ENCODE measurements at places on chromosomes 1 and 21.
A peak's percentile ranks its signal among the peaks of the same experiment; 100 is the strongest.

DNA sequence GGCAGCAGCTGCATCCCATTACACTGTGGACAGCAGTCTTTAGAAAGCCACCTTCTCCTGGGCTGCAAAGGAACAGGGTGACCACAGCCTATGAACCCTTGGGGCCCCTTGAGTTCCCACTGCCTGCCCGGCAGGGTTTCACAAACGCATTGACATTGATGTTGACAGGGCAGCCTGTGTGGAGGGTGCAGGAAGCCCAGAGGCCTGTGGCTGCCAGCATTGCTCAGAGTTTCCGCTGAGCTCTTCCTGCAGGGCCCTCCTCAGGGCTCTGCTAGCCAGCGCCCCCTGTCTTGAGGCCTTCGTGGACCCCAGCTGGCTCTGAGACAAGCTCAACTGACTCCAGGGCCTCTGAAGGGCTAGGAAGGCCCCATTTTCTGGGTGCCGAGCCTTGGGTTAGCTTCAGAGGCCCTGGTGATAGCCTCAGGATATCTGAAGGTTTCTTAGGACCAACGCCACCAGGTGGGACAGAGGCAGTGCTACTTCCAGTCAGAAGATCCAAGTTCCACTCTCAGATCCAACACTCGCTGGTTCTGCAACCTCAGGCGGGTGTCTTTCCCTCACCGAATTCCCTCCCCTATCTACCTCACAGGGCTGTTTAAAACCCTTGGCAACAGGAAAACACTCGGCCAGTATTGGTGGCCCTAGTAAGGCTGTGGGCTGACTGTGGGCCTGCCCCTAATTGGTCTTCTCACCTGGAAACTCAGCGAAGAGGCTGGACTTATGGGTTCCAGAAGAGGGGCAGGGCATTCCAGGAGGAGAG is 27.2 kb upstream of the EPS8L3 start:
- peak; percentile 48 for DNase-seq

- no peak for DNase-seq
These were observed 455.5 kb downstream of the MATN1 start for GRCh38 chr1:30267856-30268255.

GRCh38 chr1:165284454-165284853 is 72.1 kb downstream of the LMX1A start:
- no peak for DNase-seq

DNA sequence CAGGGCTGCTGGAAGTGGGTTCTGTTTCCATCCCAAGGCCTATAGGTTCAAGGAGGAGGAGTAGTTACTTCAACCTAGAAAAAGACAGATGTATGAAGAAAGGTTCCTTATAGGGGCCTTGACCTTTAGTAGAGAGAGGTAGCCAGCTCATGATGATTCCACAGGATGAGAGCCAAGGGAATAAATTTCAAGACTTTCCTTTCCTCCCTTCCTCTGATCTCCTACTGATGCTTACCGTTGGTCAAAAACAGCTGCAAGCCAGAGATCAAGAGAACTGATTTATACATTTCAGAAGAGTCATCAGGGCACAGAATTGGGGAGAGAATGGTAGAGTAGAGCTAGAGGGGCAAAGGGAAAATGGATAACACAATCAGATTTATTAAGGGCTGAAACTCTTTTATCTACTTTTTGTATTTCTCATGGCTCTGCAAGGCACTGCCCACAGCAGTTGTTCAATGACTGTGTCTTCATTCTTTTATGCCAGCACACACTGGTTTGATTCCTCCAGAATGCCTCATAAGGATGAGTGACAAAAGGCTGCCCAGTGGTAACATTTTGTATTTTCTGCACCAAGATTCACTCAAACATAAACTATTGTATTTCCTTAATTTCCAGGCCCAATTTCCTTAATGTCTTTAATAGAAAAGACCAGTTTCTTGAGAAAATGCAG is 37.4 kb downstream of the AK5 start:
- no peak for DNase-seq

DNA sequence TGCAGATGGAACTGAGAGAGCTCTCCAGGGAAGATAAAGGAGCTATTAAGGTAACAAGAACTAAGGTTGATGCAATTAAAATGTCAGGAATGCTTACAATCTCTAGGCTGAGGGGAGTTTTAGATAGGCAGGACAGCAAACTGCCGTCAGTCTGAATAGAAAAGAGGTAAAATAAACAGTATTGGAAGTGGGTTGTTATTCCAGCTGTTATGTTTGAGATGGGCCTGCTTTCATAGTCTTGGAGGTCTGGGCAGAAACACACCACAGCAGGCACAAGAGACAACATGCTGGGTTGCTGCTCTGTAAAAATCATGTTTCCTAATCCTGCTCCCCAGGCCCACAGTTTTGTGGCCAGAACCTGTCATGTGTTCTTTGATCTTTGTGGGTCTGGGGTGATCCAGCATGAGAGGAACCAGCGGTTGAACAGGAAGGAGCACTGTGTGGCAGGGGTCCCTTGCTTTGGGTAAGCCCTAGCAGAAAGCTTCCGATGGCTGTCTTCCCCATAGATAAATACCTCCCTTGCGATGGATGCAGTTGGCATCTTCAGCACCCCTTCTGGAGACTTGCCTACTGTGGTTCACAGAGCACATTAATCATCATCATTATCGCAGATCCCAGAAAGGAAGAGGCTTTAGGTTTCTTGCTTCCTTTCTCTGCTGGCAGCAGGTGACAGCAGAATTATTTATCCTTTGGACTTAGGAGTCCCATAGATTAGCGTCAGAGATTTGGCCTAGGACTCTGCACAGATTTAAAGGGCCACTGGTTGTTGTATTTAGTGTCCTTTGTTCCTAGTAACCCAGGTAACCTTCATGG is 97.1 kb downstream of the AK5 start:
- no peak for DNase-seq

DNA sequence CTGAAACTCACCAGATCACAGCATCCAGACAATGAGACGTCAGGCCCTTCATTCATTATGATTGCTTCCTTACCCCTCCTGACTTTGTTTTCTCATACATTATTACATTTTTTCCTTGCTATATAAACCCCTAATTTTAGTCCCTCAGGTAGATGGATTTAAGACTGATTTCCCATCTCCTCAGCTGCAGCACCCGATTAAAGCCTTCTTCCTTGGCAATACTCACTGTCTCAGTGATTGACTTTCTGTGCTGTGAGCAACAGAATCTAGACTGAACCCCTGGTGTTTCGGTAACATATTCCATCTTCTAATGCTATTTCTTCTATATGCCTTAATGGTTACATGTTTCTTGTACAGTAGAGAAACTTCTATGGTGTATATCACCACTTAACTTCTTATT is 30.0 kb upstream of the RGL1 start:
- no peak for DNase-seq

DNA sequence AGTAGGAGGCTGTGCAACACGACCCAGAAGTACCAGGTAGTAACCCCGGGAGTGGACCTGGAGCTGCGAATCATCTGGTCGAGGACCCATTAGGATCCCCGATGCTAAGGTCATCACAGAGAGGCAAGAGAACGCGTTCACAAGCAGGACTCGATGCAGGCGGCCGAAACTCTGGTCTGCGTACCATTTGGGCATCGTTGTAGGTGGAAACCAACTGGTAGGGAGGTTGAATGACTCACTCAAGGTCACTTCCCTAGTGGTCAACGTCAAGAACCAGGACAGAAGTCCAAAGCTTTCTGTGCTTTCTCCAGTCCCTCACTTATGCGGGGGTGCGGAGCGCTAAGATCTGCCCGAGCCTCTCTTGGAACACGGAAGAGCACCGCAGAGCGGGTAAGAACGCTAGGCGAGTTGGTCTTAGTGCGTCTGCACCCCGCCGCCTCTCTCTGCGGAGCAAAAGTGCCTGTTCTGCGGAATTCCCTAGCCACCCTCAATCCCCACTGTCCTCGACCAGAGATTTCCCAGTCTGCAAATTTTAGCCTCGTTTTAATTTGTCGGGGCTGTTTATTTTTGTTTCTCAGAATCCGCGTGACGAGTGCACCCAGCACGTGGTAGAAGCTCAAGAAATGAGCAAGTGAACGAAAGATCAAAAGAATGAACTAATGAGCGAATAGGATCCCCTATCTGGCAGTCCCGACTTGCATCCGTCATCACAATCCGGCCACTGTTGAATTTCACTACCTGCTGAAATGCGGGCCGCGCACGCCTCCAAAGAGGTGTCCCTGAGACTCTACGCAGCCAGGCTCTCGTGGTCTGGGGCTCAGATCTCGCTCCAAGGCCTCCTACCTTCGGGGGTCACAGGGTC is 12.2 kb downstream of the HLX start:
- DNase-seq: no peak

DNA sequence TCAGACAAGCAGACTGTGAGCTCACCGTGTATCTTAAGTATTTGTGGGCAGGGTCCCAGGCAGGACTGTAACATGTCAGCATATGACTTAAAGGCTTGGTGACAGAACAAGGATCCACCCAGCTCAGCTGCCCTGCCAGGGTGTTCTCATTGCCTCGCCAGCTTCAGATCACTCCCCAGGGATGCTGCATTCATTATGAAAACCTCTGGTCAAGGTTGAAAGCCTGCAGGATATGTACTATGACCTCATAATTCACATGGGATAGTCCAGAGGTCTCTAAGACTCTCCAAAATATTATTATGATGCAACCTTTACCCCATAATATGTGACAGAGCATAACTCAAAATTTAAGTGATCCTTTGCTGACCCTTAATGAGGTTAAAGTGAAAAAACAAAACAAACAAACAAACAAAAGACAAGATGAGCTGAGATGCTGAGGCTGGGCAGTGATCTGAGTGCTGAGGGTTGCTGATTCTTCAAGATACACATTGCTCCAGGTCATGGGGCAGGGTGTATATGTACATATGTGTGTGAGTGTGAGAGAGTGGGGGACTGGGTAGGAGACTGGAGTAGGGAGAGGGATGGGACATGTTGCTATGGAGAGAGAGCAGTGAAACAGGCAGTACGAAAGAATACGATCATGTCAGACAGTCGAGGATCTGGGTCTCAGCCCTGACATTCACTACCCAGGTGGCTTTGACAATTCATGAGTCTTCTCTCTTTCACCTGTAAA is 98.8 kb upstream of the DUSP10 start:
- no peak for DNase-seq

- no peak for DNase-seq
These were observed 5.9 kb downstream of the SLAMF7 start for GRCh38 chr1:160744852-160745520.

DNA sequence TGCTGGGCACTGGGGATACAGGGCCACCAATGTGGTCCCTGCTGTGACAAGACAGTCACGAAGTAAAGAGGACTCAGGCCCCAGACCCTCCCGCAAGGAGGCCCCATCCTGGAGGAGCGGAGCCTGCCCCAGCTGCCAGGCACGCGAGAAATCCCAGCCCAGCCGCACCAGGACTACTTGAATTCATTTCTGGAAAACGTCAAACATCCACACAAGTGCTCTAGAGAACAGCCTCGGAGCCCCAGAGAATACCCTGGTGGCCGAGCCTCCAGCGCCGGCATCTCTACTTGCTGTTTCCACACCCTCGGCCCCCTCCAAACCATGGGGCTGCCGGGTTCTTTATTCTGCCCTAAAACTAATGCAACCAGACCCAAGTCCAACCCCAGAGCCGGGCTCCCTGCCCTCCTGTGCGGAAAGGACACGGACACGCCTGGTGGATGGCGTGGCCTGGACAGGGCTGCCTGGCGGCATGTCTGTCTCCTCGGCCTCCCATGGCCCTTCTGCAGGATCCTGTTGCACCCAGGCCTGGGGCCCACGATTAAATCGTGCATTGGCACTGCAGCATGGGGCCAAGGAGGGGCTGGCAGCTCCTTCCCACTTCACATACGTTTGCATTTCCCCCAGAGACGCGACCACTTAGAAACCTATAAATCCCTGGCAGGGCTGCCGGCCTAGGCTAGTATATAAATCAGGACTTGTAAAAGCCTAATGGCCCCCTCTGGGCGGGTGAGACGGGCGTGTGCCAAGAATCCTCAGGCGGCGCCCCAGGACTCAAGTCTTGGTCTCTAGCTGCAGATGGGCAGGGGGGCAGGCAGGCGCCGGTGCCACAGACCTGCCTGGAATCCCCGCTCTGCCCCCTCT is 41.2 kb downstream of the DMRTB1 start:
- no peak for DNase-seq

All from stimulated activated CD8-positive, alpha-beta memory T cell treated with anti-CD3 and anti-CD28 coated beads, Interleukin-15, amount 100 ng/mL, for 24 hours (primary cell).